ENCODE measurements at places on chromosomes 11 and 22.

GRCh38 chr11:69427337-69427736, 54.1 kb upstream of the LINC01488 start:
- DNase-seq, result no peak

- no peak for DNase-seq
Measured at GRCh38 chr11:112016765-112017376, 8.3 kb upstream of the DLAT start.

- DNase-seq, result no peak
Measured at GRCh38 chr11:90916706-90917105, 693.9 kb upstream of the CHORDC1 start.

DNA sequence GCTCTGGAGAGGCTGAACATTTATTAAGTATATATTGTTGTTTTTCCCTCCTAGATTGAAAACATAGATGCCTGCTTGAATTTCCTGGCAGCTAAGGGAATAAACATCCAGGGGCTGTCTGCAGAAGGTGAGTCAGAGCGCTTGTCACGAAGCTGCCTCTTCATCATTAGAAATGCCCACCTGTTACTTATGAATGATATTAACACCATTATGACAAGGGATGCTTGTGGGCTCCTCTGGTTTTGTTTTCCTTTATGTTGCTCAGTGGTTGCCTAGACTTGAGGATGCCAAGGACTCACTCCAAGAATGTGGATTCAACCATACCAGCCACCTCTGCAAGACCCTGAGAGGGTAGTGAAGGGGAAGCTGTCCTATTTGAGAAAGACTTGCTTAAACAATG, 156.2 kb downstream of the NAV2 start:
- DNase-seq, result no peak

- no peak for DNase-seq
Measured at GRCh38 chr11:95134491-95134890, 44.8 kb downstream of the ENDOD1 start.

- no peak for DNase-seq
Measured at GRCh38 chr22:30474683-30475424, 3.0 kb upstream of the SEC14L3 start.

DNA sequence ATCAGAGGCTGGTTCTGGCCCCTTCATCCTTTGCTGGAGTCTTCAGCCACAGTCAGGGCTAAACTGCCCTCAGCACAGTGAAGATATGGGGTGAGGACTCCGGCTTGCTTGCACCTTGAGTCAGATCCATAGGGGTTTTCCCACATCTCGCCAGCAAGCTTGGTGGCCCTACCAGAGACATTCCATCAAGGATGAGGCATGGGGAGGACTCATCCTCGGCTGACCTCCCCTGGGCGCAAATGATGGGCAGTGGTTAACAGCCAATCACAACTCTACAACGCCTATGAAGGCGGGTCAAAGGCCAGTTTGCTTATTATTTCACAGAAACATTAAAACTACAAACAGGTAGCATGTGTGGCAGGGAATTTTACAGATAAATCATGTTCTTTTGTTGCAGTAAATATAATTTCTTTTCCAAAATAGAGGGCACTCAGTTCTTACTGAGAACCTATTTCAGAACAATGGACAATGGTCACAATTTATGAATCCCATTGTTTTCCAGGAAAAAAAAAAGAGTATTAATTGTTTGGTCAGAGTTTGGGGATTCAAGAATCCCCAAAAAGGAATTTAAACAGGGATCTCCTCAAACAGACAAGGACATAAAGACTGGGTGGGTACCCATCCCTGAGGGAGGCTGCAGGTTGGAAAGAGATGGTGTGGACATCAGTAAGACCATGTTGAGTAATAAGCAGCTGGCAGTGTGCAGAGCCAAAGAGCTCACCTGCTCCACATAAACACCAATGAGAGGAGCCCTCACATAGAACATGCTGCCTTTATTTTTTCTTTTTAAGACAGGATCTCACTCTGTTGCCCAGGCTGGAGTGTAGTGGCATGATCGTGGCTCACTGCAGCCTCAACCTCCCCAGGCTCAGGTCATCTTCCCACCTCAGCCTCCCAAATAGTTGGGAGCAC, 14.8 kb downstream of the PLAAT3 start:
- DNase-seq, result no peak

DNA sequence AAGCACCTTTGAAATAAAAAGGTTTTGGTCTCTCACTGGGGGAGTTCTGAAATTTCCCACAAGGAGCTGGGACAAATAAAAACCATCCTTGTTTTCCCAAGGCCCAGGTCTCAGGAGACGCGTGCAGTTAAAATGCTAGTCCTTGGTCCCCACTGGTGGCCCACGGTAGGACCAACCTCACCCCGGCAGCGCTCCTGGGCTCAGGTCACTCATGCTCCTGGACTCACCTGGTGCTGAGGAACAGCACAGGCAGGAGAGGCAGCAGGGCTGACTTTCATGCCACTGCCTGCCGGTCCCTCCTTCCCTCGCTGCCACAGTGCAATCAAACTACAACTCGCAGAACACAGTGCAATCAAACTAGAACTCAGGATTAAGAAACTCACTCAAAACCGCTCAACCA, 356.8 kb upstream of the CCDC179 start:
- no peak for DNase-seq

- DNase-seq, result no peak
Measured at GRCh38 chr11:1943576-1943975, 3.6 kb upstream of the MRPL23 start.

- no peak for DNase-seq
Measured at GRCh38 chr11:2439820-2440219, 4.5 kb downstream of the TRPM5 start.

DNA sequence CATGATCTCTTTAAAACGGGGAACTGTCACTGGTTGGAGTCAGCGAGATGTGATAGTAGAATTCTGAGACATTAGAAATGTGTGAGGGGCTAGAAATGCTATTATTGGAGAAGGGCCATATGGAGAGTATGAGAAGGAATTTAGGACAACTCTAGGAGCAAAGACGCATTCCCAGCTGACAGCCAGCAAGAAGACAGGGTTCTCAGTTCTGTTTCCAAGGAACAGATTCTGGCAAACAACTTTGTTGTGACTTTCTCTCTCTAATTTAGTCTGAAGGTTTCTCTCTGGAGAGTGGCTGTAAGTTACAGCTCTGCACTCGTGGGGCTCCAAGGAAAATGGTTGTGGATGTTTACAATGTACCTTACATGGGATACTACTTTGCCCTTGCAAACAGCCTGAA, 876.3 kb downstream of the FAM181B start:
- DNase-seq, result no peak

DNA sequence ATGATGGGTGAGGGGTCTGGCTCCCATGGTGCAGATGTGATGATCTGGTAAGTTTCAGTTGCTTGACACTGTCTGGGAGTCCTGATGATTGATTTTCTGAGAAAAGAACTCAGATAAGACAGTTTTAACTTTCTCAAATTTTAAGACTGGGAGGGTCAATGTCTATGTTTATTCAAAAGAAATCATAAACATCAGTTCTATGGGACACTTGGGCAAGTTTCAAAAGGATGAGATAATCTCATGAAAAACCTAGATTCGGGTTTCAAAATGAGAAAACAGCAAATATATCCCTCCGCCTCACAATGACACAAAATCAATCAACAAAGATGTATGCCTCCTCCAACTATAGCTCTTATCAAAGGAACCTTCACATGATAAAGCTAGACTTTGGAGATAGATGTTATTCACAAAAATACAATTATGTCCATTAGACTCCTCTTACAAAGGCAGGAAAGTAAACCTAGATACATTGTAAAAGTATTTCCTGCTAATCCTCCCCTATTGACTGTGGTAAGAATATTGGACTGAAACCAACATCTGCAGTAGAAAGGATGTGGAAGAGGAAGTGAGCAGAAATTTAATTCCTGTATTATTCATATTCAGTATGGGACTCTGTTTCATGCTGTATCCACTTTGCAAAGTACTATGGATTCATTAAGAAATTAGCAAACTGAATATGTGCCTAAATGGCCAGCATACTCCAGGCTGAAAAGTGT, 21.6 kb downstream of the SVIP start:
- DNase-seq, result no peak

DNA sequence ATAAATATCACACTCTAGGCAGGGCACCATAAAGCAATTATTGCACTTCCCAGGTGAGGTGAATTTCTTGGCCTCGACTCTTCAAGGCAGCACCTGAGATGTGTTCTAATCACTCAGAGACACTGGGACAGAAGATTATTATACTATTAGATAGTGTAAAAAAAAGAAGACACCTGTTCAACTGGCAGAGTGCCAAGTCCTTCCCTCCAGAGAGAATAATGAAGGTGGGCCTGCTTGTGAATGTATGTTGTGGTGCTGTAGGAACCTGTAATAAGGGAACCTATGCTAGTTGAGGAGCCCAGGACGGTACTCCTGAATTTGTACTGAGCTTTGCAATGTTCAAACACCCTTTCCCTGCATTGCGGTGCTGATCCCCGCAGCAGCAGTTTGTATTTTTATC, 107.5 kb downstream of the NXPE2 start:
- no peak for DNase-seq

DNA sequence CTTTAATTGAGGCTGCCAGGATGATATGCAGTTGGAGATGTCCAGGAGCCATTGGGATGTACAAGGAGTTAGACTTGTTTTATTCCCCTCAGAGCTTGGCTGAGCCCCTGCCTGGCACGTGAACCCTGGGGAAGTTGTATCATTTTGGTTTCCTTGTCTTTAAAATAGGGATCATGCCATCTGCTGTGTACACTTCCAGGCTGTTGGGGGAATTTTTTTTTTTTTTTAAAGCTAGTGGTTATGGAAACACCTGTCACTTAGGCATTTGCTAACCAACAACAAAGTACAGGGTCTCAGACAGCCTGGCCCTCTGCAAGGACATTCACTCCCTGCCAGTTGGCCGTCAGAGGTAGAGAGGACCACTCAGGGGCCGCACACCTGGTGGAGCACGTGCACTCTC, 8.5 kb upstream of the RAB1B start:
- no peak for DNase-seq

DNA sequence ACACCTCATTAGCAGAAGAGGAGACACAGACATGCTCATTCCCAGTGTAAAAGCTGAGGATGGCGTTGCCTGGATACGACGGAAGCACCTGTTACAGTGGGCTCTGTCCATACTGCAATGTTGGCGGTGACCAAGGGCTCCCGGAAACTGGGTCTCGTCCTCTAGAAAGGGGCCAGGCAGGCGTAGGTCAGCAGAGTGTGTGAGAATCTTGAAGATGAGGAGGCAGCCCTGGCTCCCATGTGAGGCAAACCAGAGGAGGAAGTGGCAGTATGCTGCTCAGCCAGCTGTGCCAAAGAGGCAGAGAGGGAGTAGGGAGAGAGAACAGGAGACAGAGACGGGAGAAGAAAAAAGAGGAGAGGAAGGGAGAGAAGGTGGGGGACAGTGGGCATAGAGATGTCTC, 10.3 kb downstream of the LTO1 start:
- DNase-seq, result no peak

- DNase-seq, result no peak
Measured at GRCh38 chr11:93494357-93494756, 48.8 kb downstream of the SMCO4 start.

GRCh38 chr11:115366826-115367225, 137.4 kb downstream of the CADM1 start:
- DNase-seq, result no peak

- no peak for DNase-seq
Measured at GRCh38 chr22:37324340-37325038, 42.2 kb downstream of the CYTH4 start.

GRCh38 chr22:36546092-36546804, 17.3 kb upstream of the EIF3D start:
- DNase-seq, result no peak

- no peak for DNase-seq
Measured at GRCh38 chr22:39351689-39352214, 2.0 kb downstream of the SYNGR1 start.

DNA sequence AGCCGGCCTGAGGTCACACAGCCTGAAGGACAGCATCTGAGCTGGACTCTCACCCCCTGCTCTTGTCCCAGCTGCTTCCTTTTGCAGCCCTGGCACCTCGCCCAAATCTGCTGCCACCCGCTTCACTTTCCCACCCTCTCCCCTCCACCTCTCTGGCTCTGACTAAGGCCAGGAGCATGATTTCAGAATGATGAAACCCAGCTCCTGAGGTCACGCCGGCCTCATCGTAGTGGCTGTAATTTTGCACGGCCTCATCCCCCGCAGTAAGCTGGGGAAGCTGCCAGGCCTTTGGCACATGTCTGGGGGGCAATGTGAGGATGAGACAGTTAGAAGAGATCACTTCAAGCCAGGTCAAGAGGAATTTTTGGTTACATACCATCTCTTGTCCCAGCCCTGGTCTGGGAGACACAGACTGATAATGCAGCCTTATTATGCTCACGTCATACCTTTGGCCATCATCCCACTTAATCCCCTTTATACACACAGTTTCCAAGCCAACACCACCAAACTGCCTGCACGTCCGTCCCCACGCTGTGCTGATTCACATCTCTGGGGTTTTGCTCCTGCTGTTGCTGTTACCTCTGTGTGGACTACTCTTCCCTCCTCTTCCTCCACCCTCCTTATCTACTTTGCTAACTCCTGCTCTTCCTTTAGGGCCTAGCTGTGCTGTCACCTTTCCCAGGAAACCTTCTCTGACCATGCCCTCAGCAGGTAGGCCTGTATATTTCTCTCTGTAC, 58.1 kb downstream of the CHRDL2 start:
- no peak for DNase-seq

DNA sequence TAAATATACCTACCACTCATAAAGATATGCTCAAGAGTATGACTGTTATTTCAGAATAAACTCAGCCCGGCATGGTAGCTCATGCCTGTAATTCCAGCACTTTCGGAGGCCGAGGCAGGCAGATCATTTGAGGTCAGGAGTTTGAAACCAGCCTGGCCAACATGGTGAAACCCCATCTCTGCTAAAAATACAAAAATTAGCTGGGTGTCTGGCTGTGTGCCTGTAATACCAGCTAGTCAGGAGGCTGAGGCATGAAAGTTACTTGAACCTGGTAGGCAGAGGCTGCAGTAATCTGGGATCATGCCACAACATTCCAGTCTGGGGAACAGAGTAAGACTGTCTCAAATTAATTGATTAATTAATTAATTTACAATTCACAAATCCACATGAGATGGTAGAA, 208.2 kb upstream of the PDGFD start:
- no peak for DNase-seq

DNA sequence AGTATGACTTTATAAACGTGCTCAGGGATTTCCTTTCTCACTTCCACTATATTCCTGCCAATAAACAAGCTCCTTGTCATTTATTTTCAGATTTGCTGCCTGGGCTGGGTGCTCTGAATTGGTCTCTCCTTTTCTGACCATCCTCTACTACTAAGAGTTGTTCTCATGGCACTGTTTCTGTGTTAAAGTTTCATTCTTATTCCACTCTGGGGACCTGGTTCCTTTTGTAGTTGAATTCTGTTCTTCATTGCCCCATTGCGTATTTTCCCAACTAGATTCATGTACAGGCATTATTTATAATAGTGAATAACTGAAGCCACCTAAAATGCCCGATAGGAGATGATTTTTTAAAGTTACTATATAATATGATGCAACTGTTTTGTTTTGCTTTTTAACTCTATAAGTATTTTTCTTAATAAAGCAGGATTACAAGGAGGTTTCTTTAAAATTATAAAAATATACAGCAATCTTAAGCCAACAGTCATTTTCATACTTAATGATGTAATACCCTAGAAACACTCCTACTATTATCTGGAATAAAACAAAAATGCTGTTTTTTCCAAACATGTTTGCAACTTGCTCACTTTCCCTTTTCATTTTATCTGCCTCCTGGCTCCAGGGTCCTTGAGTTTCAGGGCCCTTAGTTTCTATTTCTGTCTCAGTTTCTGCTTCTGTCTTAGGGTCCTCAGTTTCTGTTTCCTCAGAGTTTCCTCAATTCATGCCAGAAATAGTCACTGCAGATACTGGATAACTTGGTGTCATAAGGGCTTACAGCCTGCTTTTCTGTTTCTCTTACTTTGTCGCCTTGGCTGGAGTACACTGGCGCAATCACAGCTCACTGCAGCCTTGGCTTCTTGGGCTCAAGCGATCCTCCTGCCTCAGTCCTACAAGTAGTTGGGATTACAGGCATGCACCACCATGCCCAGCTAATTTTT, 9.8 kb upstream of the FUT4 start:
- no peak for DNase-seq

Data from iPS DF 19.7 (cell line).